ENCODE measurements at places on chromosomes 3 and 15.

GRCh38 chr15:49179433-49180190 lies 9.6 kb downstream of the GALK2 start:
- DNase-seq, result no peak

GRCh38 chr3:136075218-136075808 lies 109.8 kb downstream of the PPP2R3A start:
- DNase-seq, result peak; percentile 79

DNA sequence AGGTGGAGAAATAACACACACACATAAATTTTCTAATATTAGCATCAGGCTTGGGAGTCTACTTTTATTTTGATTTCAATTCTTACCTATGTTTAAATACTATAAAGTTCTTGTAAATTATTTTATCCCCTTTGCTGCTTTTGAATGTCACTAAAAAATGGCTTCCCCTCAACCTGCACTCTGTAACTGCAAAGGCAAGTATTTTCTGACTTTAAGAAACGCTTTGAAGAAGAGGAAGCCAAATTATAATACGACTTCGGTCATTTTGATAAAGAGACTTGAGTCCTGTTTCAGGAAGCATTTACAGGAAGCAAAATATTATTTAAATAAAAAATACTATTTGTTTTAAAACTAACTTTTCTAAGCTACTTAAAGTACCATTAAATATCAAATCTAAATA lies 627.7 kb upstream of the AGTR1 start:
- DNase-seq, result no peak

- DNase-seq, result no peak
These were observed 1.4 kb downstream of the AHSG start for GRCh38 chr3:186614266-186614596.

- peak; percentile 55 for DNase-seq
These were observed 30.4 kb downstream of the NXPE3 start for GRCh38 chr3:101809178-101810021.

GRCh38 chr3:193871220-193871485 lies 264.8 kb upstream of the HES1 start:
- no peak for DNase-seq

DNA sequence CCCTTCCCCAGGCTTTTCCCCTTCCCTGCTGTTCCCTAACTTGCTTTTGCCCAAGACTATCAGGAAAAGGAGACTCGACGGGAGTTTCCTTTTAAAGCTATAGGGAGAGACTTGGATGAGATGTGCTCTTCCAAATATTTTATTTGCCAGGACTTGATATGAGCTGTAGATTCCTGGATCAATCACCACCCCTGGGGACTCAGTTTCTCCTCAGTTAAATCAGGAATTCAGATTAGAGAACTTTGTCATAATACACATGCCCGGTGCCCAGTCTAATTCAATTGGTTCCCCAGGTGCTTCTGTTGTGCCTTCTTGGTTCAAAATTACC lies 46.6 kb downstream of the SMAD6 start:
- no peak for DNase-seq

- DNase-seq, result no peak
These were observed 4.8 kb downstream of the CLN6 start for GRCh38 chr15:68224546-68225250.

DNA sequence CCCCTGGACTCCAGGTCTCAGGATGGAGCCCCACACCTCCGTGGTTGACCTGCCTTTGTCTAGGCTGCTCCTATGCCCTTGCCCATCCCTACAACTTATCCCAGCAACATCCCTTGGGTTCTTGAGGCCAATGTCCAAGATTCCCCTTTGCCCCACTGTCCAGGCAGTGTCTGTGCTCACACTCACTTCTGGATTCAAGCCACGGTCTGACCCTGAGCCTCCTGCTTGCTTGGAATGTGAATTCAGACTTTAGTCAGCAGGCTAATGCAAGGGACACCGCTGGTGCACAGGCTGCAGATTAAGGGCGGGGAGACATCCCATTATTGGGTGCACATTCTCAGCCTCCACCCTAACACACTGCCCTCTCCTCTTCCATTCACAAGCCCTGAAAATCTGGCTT lies 154.1 kb downstream of the WNT5A start:
- DNase-seq, result peak; percentile 56

DNA sequence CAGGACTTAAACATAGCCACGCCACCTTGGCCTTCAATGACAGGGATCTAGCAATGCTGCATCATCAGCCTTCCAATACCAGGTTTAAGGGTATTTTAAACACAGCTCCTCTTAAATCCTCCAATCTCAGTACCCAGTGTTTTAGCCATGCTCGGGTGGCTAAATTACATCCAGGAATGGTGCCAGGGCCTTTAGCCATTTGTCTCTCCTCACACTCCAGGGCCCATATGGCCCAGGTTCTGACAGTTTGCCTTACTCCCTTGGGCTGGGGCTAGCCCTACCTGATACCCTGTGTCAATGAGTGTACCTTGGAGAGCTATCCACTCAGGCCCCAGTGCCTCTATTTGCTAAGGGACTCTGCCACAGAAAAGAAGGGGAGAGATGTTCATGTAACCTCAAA lies 29.4 kb downstream of the ZNF589 start:
- no peak for DNase-seq

DNA sequence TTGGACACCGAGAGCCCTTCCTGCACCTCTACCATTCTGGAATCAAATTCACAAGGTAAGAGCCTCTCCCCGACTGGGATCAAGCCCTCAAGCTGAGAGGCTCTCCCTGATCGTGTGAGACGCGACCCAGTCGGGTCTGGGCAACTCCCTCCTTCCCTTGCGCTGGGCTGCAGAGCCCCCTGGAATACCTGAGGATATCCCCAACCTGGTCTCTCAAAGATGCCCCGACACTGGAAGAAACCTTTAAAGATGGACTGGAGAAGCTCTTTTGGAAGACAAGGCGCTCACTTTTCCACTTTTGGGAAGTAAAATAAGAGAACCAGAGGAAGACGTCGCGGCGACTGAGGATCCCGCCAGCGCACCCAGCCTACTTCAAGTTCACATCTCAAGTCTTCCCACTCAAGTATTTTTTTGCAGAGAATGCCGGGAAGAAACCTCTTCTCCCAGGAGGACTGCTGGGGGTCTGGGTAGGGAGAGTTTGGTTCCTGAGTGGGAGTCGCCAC lies 33.8 kb downstream of the ZIC4 start:
- no peak for DNase-seq

- DNase-seq, result no peak
These were observed 173.6 kb downstream of the UACA start for GRCh38 chr15:70589728-70590127.

DNA sequence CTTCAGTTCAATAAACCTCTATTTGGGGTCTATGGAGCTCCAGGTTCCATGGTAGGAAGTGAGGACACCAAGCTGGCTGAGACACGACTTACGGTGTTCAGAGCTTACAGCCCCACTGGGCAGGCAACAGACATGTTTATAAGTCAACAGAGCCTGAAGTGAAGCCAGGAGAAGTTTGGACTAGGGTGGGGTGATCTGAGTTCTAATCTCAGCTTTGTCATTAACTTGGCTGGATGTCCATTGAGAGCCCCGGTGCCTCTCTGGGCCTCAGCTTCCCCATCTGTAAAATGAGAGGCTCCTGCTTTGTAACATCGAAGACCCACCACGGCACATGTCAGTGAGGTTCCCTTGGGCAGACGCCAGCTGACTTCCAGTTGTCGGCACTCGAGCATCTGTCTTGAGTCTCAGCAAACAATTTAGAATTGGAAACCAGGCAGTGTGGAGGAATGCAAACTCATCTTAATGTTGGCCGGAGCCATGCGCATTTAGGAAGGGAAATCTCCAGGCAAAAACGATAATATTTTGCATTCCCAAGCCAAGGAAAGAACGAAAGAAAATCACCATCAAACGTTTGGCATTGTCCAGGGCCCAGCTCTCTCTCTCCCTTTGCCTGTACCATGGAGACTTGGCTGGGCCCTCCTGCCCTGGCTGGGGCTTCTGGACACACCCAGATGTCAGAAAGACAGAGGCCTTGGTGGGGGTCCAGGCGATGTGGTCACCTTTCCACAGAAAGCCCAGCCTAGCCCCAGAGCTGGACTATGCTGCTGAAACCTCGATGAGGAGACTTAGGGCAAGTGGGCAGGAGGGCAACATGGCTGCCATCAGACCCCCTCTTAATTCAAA lies 18.4 kb downstream of the ITGA11 start:
- DNase-seq, result no peak

DNA sequence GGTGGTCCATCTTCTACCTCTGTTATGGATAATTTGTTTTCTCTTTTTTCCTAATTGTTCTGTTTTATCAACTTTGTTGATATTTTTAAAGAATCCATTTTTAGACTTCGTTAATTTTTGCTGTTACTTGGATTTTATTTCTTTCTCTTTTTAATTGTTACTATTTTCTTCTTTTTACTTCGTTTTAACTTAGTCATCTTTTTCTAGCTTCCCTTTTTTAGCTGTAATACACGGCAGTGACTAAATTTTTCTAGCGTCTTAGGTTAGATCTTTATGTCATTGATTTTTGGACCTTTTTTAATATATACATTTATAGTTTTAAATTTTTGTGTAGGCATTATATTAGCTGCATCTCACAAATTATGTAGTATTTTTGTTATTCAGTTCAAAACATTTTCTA lies 33.1 kb downstream of the ARIH2 start:
- no peak for DNase-seq

DNA sequence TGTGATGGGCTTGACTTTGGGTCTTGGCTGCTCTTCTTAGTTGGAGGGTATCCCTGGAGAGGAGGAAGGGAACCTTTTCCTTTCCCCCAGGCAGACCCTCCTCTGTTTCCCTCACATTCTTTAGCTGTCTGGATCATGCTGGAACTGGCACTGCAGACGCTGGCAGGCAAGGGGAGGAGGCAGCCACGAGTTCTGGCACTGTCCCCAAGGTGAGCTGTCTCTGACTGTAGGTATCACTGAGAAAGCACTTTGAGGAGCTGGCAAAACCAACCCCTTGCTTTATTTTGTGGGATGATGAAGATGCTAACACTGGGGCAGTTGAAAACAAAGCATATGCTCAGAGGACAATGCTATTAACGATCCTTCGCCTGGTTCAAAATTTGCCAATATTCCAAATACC lies 175.0 kb downstream of the SOX2 start:
- no peak for DNase-seq

- DNase-seq, result peak; percentile 50
These were observed 302.0 kb downstream of the CLSTN2 start for GRCh38 chr3:140236836-140237501.

GRCh38 chr3:79257791-79258190 lies 510.0 kb downstream of the ROBO1 start:
- no peak for DNase-seq

- no peak for DNase-seq
These were observed 141.7 kb upstream of the MBNL1 start for GRCh38 chr3:152127058-152127457.

GRCh38 chr3:7385635-7386034 lies 524.7 kb downstream of the GRM7 start:
- peak; percentile 5 for DNase-seq

DNA sequence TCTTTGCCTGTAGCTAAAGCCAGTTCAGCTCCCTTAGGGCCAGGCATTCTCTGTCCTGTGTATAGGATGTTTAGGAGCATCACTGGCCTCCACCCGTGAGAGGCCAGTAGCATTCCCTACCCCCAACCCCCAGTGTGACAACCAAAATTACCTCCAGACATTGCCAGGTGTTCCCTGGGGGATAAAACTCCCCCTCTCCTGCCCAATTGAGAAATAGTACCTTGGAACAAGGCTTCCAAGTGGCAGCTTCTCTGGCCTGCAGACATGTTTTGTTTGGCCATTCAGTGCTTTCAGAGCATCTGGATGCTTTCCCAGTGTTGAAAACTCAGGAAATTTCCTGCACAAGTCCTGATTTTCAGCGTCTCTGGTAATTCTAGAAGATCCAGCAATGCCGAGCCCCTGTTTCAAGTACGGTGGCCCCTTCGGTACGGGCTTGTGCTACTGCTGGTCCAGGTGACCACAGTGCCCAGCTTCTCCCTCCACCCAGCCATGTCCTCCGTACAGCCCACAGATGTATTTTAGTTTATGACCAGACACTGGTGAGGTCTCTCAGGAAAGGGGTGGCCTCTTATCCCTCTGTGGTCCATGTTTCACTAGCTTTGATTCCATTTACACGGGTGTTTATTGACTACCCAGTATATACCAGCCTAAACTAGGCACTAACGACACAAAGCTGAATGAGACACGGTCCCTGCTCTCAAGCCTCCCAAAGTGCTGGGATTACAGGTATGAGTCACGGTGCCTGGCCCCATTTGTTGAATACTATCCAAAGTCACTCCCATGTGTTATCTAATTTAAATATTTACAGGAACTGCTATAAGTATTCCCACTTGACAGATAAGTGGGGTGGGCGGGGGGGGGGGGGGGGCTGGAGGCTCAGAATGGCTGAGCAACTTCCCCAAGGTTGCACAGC lies 125.4 kb upstream of the RAD18 start:
- no peak for DNase-seq

DNA sequence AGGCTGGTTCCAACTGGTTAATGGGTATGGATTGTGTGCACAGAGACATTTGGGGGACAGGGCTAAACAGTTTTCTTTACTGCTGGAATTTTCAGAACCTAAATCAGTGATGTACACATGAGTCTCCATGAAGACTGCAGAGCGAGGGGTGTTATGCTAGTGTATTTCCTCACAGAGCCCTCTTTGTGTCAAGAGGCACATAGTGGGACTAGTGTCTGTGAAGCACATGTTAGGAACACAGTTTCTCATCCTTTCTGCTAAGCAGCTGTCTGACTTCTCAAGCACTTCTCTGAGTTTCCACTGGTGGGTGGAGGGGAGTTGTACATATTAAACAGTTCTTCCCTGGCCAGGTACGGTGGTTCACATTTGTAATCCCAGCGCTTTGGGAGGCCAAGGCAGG lies 9.4 kb upstream of the STARD5 start:
- no peak for DNase-seq

- no peak for DNase-seq
These were observed 40.0 kb upstream of the SAMMSON start for GRCh38 chr3:69959581-69959980.

GRCh38 chr3:102346897-102347296 lies 87.9 kb upstream of the ZPLD1 start:
- DNase-seq, result no peak

DNA sequence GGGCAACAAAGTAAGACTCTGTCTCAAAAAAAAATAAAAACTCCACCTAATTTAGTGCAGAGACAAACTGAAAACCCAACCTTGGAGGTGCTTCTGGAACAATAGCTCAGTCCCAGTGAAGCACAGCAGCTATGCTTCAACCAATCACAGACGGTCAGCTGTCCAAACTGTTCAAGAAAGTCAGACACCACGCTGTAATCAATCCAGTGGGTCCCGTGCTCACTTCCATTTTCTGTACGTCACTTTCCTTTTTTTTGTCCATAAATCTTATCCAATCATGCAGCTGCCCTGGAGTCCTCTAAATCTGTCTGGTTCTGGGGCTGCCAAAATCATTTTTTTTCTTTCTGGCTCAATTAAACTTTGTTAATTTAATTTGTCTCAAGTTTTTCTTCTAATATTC lies 93.6 kb upstream of the FAM174B start:
- DNase-seq, result no peak
